ENCODE measurements at places on chromosomes 5 and 9. TPM values are rescaled to one million over a fixed set of nuclear protein-coding genes. Genes with fewer than 3 reads are reported as not detected.

DNA sequence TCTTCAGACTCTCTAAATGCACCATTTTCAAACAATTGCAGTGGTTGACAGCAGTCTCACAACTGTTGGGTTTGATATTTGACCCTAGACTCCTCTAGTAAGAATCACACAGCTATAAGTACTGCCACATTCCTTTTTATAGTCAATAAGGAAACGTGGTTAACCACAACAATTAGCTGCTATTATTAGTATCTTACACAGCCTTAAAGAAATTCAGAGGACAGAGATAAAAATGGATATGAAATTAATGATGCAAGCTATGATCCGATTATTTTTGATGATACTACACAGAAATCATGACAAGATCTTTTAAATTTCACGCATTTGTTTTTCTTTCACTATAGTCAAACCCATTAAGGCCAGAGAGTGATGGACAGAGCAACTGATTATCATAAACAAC is 288.6 kb upstream of the C9orf72 start:
- no peak overlapping the region for H3K4me3 ChIP-seq
- DNase-seq, result no peak
- no peak overlapping the region for H3K27ac ChIP-seq
- H3K27me3 ChIP-seq, result no peaks in the 10 kb centered on the region

DNA sequence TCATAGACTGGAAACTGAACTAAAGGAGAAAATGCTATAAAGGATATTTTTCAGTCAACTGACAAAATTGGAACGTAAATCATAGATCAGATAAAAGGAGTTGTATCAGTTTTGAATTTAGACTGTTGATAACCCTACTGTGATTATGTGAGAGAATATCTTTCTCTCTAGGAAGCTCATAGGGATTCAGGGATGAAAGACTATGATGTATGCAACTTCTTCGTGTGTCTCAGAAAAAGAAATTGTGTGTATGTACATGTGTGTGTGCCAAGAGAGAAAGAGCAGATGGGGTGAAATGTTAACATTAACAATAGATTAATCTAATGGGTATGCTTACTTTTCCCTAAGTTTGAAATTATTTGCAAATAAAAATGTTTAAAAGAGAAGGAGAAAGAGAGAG is 30.7 kb upstream of the C5orf58 start:
- no peak overlapping the region for H3K27ac ChIP-seq
- peaks cover 30% of the 10 kb centered on the region for H3K27me3 ChIP-seq
- no peak overlapping the region for H3K4me3 ChIP-seq
- H3K4me1 ChIP-seq, result peaks cover 2% of the 10 kb centered on the region

The GPR21 gene
- not detected for total RNA-seq

The PCDHA4 gene
- total RNA-seq, result not detected

The HK3 gene
- 1.2 TPM for total RNA-seq
